ENCODE measurements at places on chromosomes 6 and 20.

DNA sequence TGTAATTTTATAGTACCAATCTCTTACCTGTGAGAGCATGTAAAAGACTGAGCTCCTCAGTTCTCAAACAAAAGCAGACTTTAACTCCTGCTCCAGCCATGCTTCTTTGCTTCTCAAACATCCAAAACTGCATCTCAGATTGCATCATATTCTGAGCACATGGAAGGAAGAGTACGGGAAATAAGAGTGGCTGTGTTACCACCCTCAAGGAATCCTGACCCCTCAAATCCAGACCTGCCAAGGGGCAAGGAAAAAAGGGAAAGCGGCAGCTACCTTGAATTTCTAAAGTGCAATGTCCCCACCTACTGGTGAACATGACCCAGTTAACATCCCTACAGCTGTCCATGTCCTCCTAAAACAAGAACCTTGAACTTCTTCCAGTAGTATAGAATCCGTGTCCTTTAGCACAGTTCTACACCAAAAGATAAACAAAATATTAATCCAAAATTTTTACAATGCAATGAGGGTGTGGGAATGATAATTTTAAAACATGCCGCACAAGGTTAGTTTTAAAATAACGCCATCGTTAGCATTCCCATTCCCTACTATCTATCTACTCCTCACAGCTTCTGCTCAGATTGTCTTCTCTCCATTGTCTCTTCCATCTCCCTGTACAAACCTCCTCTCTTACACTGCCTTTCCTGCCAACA lies 34.1 kb upstream of the HLA-DQB1 start:
- DNase-seq = peak; percentile 71

GRCh38 chr6:80197474-80197873 lies 91.0 kb downstream of the BCKDHB start:
- DNase-seq = no peak

GRCh38 chr6:141252828-141253608 lies 879.7 kb upstream of the GJE1 start:
- no peak for DNase-seq

DNA sequence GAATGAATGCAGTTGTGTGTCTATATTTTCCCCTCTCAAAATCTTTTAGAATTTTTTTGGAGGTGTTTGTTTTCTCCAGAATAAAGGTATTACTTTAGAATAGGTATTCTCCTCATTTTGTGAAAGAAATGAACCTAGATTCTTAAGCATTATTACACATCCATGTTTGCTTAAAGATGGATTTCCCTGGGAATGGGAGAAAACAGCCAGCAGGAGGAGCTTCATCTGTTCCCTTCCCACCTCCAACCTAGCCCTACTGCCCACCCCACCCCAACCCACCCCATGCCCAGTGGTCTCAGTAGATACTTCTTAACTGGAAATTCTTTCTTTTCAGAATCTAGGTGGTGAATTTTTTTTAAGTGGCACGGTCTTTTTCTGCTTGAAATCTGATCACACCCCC lies 127.8 kb downstream of the CD109 start:
- DNase-seq = no peak

DNA sequence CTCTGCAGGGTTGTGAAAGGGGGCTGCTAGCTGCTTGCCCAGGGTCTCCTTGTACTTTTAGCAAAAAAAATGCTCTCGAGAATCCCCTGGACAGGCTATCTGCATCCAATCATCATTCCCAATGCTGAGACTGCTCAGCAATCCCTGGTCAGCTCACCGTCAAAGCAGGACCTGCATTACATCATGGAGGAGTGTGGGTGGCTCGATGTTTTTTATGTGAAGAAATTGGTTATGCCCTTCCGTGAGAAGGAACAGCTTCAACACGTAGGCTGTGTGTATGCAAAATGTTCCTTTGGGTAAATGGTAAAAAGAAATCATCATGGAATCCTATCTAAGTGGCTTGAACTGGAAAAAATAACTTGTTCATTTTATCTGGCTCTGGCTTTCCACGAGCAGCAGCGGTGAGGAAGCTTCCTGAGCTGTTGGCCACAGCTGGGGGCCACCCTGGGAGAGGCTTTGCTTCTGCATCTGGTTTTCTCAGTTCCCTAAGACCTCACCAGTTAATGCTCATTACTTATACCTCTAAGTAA lies 111.4 kb downstream of the FYN start:
- DNase-seq = no peak

- no peak for DNase-seq
These were observed 8.7 kb upstream of the RPP40 start for GRCh38 chr6:5012519-5012918.

DNA sequence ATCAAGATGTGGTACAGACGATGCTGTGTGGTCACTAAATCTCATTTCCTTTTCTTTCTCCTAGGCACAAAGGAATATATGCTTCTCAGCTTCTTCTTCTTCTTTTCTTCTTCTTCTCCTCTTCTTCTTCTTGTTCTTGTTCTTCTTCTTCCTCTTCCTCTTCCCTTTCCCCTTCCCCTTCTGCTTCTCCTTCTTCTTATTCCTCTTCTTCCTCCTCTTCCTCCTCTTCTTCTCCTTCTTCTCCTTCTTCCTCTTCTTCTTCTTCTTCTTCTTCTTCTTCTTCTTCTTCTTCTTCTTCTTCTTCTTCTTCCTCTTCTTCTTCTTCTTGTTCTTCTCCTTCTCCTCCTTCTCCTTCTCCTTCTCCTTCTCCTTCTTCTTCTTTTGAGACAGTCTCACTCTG lies 190.4 kb upstream of the DTNBP1 start:
- DNase-seq = no peak

GRCh38 chr6:35706468-35706867 lies 17.8 kb upstream of the FKBP5 start:
- DNase-seq = no peak
